Endothelial cell of umbilical vein (primary cell): ENCODE measurements at places on chromosomes 16 and 17. TPM values are rescaled to one million over a fixed set of nuclear protein-coding genes. Genes with fewer than 3 reads are reported as not detected.

GRCh38 chr17:29592850-29593551 is at the start of gene ANKRD13B:
Gene ANKRD13B (plus strand): TSS chr17:29593132. CDS start chr17:29593622, 490 bp downstream.
- H3K4me1 ChIP-seq: peaks cover 44% of the 10 kb centered on the region
- no peaks in the 10 kb centered on the region for H3K36me3 ChIP-seq
- no peaks in the 10 kb centered on the region for H3K27me3 ChIP-seq
- peak within 1 kb of the TSS; percentile 21 for H3K27ac ChIP-seq
- H3K4me3 ChIP-seq: peak within 1 kb of the TSS; percentile 64

- H3K27me3 ChIP-seq: peaks cover 5% of the 10 kb centered on the region
- no peak overlapping the region for H3K27ac ChIP-seq
- H3K36me3 ChIP-seq: no peaks in the 10 kb centered on the region
These were observed 6.2 kb downstream of the FSCN2 start for GRCh38 chr17:81534157-81535006.

- peaks cover 3% of the 10 kb centered on the region for H3K4me1 ChIP-seq
- H3K36me3 ChIP-seq: no peaks in the 10 kb centered on the region
- H3K4me3 ChIP-seq: no peak overlapping the region
- DNase-seq: no peak
- peaks cover 15% of the 10 kb centered on the region for H3K27me3 ChIP-seq
- H3K27ac ChIP-seq: no peak overlapping the region
These were observed 8.1 kb downstream of the NOG start for GRCh38 chr17:56601591-56601990.

GRCh38 chr17:66378296-66378695 is 75.9 kb downstream of the PRKCA start:
- no peak for DNase-seq
- no peaks in the 10 kb centered on the region for H3K4me1 ChIP-seq
- H3K27me3 ChIP-seq: no peaks in the 10 kb centered on the region
- H3K4me3 ChIP-seq: no peak overlapping the region

GRCh38 chr17:7816926-7817642 is 16.9 kb upstream of the KDM6B start:
- H3K4me1 ChIP-seq: no peaks in the 10 kb centered on the region
- no peak for DNase-seq
- no peak overlapping the region for H3K4me3 ChIP-seq
- no peaks in the 10 kb centered on the region for H3K36me3 ChIP-seq
- no peak overlapping the region for H3K27ac ChIP-seq

GRCh38 chr17:80569924-80570323 is 25.3 kb downstream of the RPTOR start:
- no peak for DNase-seq
- no peaks in the 10 kb centered on the region for H3K36me3 ChIP-seq
- no peaks in the 10 kb centered on the region for H3K4me1 ChIP-seq
- H3K4me3 ChIP-seq: no peak overlapping the region
- H3K27me3 ChIP-seq: no peaks in the 10 kb centered on the region
- H3K27ac ChIP-seq: no peak overlapping the region

GRCh38 chr16:24204150-24204665 is 51.9 kb upstream of the CACNG3 start:
- H3K27ac ChIP-seq: no peak overlapping the region
- H3K27me3 ChIP-seq: no peaks in the 10 kb centered on the region
- no peak for DNase-seq
- H3K4me1 ChIP-seq: no peaks in the 10 kb centered on the region
- H3K4me3 ChIP-seq: no peak overlapping the region

DNA sequence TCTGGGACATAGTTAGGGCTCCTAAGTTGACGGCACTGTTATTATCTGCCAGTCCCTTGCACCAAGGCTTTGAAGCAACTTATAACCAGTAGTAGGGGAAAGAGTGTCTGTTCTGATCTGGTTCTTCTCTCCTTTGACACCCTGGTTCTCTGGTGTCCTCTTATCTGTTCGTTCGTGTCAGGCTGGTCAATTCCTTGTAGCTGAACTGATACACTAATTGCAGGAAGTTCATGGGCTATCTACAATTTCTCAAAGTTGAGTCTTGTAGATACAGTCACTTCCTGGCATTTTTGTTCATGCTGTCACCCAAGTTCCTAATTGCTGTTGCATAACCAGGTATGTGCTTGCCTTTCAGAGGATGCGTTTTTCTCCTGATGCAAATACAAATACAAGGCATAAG is 17.3 kb upstream of the MYO1D start:
- DNase-seq: no peak
- no peak overlapping the region for H3K4me3 ChIP-seq
- H3K4me1 ChIP-seq: no peaks in the 10 kb centered on the region
- no peaks in the 10 kb centered on the region for H3K27me3 ChIP-seq
- no peaks in the 10 kb centered on the region for H3K36me3 ChIP-seq

- H3K4me1 ChIP-seq: peaks cover 6% of the 10 kb centered on the region
- no peaks in the 10 kb centered on the region for H3K27me3 ChIP-seq
- no peak overlapping the region for H3K27ac ChIP-seq
- H3K36me3 ChIP-seq: peaks cover 4% of the 10 kb centered on the region
These were observed 561 bp downstream of the AXIN1 start for GRCh38 chr16:351804-352520.

DNA sequence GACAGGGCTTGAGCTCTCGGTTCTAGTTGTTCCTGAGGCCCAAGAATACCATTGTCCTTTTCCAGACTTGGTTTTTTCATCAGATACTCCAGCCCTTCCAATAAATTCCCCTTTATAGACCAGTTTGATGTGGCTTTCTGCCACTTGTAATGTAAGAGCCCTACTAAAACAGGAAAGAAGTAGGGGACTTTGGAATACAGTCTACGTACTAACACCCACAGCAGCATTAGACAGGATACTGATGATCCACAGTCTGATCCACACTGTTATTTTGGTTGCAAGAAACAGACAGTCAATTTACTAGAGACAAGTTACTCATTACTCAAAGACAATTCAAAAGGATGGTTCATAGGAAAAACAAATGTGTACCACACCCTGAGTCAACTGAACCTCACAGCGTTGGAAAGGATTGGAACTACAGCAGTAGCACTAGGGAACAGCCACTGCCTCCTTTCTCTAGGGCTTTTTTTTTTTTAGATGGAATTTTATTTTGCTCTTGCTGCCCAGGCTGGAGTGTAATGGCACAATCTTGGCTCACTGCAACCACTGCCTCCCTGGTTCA is 45.9 kb upstream of the MED13 start:
- H3K27me3 ChIP-seq: peaks cover 4% of the 10 kb centered on the region
- no peak overlapping the region for H3K4me3 ChIP-seq
- no peak for DNase-seq

GRCh38 chr16:22805326-22805725 is 8.6 kb upstream of the HS3ST2 start:
- H3K27me3 ChIP-seq: no peaks in the 10 kb centered on the region
- no peak for DNase-seq

DNA sequence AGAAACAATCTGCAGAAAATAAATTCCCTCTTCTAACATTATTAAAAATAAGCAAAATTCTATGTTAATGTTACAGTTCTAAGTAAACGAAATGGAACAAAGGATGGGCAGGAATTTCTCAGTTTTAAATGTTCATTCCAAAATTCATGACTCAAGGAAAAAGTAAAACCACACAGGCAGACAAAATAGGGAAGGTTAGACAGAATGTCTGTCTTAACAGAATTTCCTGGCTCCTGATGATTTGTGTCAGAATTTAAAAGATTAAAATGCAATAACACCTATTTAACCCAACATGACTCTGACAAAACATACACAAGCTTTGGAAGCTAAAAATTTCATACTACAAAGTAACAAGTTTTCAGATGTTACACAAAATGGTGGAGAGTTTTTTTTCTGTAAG is 42.8 kb downstream of the SPOP start:
- no peak overlapping the region for H3K4me3 ChIP-seq
- no peaks in the 10 kb centered on the region for H3K36me3 ChIP-seq
- H3K27ac ChIP-seq: no peak overlapping the region
- no peak for DNase-seq
- no peaks in the 10 kb centered on the region for H3K27me3 ChIP-seq

GRCh38 chr17:68248891-68249290 is 1.0 kb downstream of the AMZ2 start:
- H3K36me3 ChIP-seq: peaks cover 2% of the 10 kb centered on the region
- H3K27ac ChIP-seq: no peak overlapping the region
- peaks cover 8% of the 10 kb centered on the region for H3K4me1 ChIP-seq

- peaks cover 4% of the 10 kb centered on the region for H3K27me3 ChIP-seq
- DNase-seq: no peak
- H3K4me1 ChIP-seq: no peaks in the 10 kb centered on the region
- H3K36me3 ChIP-seq: no peaks in the 10 kb centered on the region
- H3K4me3 ChIP-seq: no peak overlapping the region
These were observed 20.1 kb upstream of the CCL5 start for GRCh38 chr17:35900280-35900679.

DNA sequence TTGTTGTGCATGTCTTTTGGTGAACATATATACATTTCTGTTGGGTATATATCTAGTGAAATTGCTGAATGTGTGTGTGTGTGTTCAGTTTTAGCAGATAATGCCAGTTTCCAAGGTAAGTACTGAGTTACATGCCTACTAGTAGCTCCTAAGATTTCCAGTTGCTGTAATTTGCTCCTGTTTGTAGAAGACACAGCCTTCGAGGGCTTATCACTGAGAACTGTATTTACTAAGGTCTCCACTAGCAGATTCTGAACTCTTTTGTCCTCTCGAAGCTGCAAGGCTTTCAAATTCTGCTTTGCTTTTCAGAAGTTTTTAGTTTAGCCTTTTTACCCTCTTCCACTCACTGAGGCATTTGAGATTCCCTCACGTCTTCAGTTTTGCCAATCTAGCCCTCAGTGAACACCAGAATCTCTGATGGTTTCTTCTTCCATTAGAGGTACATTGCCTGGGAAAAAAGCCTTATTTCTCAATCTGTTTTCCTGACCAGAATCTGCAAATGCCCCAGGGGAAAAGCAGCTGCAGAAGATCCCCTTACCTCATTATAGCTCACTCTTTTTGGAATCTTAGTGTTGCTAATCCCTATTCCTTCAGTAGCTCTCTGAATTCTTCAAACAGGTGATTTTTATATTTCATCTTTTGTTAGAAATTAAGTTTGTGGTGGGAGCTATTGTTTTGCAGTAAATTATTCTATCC is 52.9 kb downstream of the NF1 start:
- H3K4me3 ChIP-seq: no peak overlapping the region
- H3K27me3 ChIP-seq: no peaks in the 10 kb centered on the region
- no peaks in the 10 kb centered on the region for H3K36me3 ChIP-seq
- DNase-seq: no peak
- H3K4me1 ChIP-seq: no peaks in the 10 kb centered on the region
- no peak overlapping the region for H3K27ac ChIP-seq

DNA sequence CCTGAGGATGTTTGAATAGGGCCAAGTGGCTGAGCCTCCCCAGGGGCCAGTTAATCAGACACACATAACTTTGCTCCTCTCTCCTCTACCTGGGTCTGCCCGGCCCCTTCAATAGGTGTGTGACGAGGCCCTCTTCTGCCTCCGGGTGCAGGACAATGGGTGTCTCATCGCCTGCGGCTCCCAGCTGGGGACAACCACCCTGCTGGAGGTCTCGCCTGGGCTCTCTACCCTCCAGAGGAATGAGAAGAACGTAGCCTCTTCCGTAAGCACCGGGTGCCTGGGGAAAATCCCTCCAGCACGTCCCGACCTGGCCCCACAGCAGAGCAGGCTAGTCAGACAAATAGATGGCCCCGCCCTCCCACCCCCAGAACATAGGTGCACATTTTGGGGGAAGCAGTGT is 16.1 kb upstream of the KIF19 start:
- H3K4me3 ChIP-seq: no peak overlapping the region
- H3K4me1 ChIP-seq: no peaks in the 10 kb centered on the region
- H3K27me3 ChIP-seq: no peaks in the 10 kb centered on the region
- DNase-seq: no peak
- H3K27ac ChIP-seq: no peak overlapping the region

DNA sequence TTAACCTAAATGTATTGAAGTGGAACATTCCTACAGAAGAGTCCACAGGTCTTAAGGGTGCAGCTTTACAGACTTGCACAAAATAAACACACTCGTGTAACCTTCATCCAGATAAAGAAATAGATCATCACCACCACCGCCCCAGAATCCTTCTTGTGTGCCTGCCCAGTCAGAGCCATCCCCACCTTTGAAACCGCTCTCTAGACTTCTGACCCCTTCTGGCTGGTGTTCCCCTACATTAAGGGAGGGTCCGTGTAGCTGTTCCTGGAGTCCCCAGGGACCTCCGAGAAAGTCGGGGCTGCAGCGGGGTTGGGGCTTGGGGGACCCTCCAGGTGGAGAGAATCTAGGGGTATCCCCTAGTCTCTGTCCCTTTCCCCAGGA is 9.4 kb downstream of the TBX4 start:
- DNase-seq: no peak
- no peak overlapping the region for H3K4me3 ChIP-seq
- peaks cover 66% of the 10 kb centered on the region for H3K27me3 ChIP-seq
- H3K36me3 ChIP-seq: no peaks in the 10 kb centered on the region
- no peak overlapping the region for H3K27ac ChIP-seq
- H3K4me1 ChIP-seq: no peaks in the 10 kb centered on the region

GRCh38 chr17:13562271-13562800 is 39.4 kb downstream of the HS3ST3A1 start:
- no peak for DNase-seq
- H3K4me3 ChIP-seq: no peak overlapping the region
- no peaks in the 10 kb centered on the region for H3K36me3 ChIP-seq

DNA sequence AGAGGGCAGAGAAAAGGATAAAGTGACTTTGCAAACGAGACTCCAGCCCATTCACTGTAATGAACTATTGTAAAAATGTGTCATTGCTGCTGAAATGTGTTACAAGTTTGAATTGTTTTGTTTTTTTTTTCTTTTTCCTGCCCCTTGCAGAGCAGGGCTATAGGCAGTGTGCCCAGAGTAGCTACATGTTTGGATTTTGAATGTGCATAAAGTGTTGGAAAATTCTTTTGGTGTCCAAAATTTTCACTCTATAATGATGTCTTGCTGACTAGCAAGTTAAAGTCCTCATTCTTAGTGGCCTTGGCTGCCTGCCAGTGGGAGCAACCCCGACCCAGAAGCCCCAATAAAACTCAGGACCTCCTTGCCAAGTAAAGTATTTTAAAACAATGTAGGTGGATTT is 66.5 kb downstream of the IGF2BP1 start:
- H3K27ac ChIP-seq: no peak overlapping the region
- H3K4me1 ChIP-seq: no peaks in the 10 kb centered on the region
- no peaks in the 10 kb centered on the region for H3K36me3 ChIP-seq
- peak; percentile 41 for DNase-seq
- H3K4me3 ChIP-seq: no peak overlapping the region

The HASPIN gene
- total RNA-seq: 11.8 and 13.2 TPM in 2 replicates

The SPNS3 gene
- total RNA-seq: 0.66 TPM in 1 of 2 replicates, not detected in the other

The METTL22 gene
- 40.3 and 42.0 TPM in 2 replicates for total RNA-seq

The NPIPA3 gene
- total RNA-seq: 1.4 and 3.0 TPM in 2 replicates

The RRAD gene
- 0.22 and 0.46 TPM in 2 replicates for total RNA-seq

The ST6GALNAC1 gene
- 0.55 TPM in 1 of 2 replicates, not detected in the other for total RNA-seq

The MYH2 gene
- 0.05 TPM in 1 of 2 replicates, not detected in the other for total RNA-seq

The TPSG1 gene
- not detected in 2 replicates for total RNA-seq

The GNG13 gene
- total RNA-seq: not detected in 2 replicates

The SULT1A4 gene
- total RNA-seq: 8.8 and 10.8 TPM in 2 replicates

The DOK4 gene
- 22.3 and 24.4 TPM in 2 replicates for total RNA-seq
